Cerebellum (tissue), 4 donors: ENCODE measurements at places on chromosomes 13 and 19. TPM values are rescaled to one million over a fixed set of nuclear protein-coding genes. Genes with fewer than 3 reads are reported as not detected.

- no peak for DNase-seq
These were observed 94.3 kb upstream of the NBEA start for GRCh38 chr13:34847766-34848165.

- DNase-seq = no peak
These were observed 3.6 kb upstream of the GNG8 start for GRCh38 chr19:46639358-46640182.

GRCh38 chr19:13425151-13425550, 81.1 kb downstream of the CACNA1A start:
- DNase-seq = no peak

The ZNF850 gene
- 6.9 TPM for total RNA-seq
